CD4-positive, alpha-beta T cell treated with Interleukin-2 at 100 ng/mL for 4 hours (primary cell): ENCODE measurements at places on chromosomes 12 and 14.

- peak; percentile 38 for DNase-seq
Observed at GRCh38 chr12:96473394-96474093, 15.8 kb upstream of the CFAP54 start.

DNA sequence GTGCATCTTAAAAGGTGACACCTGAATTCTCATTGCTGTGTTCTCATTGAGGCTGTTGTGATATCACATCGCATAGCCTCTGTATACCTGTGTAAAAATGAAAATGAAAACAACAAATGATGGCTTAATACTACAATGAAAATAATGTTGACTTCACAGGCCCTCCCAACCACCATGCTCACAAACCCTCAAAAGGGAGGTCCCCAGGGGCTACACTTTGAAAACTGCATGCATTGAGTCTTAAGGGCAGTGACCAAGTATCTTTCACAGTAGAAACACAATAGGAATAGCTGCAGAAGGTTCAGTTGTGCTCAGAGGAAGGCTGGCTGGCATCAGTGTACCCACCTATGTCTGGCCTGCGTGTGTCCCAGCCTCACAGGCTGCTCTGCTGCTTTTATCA lies 27.6 kb upstream of the KCNK13 start:
- DNase-seq: no peak

- no peak for DNase-seq
Observed at GRCh38 chr12:66516133-66516532, 162.7 kb downstream of the GRIP1 start.

DNA sequence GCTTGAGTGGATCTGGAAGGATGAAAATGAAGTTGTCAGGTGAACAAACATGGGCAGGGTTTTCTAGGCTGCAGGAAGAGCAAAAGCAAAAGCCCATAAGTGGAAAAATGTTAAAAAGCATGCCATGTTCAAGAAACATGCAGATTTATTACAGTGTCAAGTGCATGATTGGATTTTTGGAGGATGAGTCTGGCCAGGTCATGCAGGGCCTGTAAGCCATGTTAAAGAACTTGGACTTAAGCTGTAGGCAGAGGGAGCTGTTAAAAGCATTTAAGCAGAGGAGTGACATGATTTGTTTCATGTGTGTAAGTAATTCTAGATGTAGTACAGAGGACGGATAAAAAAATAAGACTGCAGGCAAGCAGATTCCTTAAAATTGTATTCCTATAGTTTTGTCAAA lies 16.3 kb upstream of the SINHCAF start:
- DNase-seq: no peak

- no peak for DNase-seq
Observed at GRCh38 chr12:118734266-118734665, 247.1 kb upstream of the SRRM4 start.

- peak; percentile 72 for DNase-seq
Observed at GRCh38 chr14:75577729-75578101, 705 bp upstream of the FLVCR2 start.

DNA sequence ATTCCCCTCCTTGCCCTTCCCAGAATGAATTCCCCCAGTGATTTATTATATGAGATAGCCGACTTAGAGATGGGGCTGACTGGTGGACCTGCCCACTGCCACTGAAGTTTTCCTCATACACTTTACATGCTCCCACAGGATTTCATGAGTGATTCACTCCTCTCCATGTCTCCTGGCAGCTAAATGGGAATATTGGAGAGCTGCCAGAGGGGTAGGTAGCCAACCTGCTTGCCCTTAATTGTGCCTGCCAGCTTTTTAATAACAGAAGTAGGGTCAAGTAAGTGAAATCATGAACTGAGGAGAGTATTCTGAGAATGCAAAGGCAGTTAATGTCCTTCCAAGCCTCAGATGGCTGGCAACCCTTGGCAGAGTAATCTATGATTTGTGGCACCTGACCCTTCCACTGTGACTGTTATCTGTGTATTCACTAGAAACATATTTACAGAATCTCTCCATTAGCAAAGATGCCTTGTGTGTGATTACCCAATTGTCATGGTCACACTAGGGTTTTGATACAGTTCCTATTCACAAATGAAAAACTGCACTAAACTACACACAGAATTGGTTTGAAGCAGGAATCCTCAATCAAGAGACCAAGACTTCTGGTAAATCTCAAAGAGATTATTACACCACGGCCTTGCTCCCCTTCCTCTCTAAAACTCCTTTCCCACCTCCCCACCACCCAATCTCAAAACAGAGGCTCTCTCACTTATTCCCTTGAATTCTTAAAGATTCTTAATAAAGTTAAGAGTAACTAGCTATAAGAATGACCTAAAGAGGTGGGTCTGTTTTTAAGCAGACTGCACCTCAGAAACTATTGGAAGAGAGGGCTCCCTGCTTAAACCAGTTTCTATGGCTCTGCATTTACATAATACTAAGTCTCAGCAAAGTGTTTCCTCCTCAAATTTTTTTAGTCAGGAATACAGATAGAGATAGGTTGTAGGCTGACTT lies 17.2 kb downstream of the NKX2-1 start:
- no peak for DNase-seq

- DNase-seq: no peak
Observed at GRCh38 chr12:110934093-110934852, 13.9 kb upstream of the MYL2 start.

DNA sequence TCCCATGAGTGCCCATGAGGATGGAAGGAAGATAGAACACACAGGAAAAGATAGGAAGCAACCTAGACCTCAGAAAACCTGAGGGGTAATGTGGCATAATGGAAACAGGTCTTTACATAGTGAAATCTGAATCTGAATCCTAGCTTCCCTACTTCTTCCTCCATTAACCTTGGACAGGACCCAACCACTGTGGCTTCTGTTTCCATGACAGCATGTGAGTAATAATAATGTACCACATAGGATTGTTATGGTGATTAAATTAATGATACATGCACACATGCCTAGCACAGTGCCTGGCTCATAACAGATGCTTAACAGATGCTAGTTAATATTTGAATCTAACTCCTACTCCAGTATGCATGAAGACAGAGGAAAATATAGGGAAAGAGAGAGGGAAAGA lies 11.2 kb downstream of the TTC9 start:
- no peak for DNase-seq

DNA sequence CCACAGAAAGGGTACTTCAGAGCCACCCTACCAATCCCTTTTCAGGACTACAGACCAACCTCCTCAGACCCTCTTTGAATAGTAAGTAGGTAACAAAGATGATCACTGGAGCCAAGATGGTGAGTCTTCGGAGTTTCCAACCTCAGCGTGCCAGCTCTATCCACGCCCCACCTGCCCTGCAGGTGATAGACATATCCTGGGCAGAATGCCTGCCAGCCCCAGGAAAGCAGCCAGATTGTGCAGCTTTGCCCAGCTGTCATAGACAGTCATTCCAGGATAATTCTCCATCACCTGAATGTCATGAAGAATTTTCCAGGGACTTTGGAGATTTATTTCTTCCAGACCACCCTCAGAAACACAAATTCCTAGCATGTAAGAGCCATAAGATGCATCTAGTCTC lies 434.4 kb downstream of the RGS6 start:
- no peak for DNase-seq

DNA sequence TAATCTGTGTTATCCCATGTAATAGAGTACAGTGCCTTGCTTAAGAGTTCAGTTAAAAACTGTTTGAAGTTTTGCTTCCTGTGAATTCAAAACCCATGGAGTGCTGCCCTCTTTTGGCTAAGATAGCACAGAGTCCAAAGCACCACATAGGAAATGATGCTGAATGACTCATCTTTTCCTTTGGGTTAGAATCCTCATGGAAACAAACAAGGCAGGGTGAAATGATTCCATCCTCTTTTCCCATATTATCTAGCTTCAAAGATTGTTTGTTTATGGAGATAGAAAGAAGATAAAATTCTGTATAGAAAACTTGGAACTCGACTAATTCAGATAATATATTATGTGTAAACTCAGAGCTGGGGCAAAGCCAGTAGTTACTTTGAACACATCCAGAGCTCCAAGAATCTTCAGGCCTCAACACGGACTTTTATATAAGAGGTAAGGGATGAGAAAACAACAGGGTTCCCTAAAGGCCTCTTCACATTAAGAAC lies 87.4 kb downstream of the OTOGL start:
- DNase-seq: peak; percentile 42

- no peak for DNase-seq
Observed at GRCh38 chr12:87960566-87960965, 68.6 kb downstream of the C12orf50 start.

- DNase-seq: no peak
Observed at GRCh38 chr12:10718279-10718821, 4.8 kb downstream of the YBX3 start.

- DNase-seq: no peak
Observed at GRCh38 chr12:62319058-62319457, 58.9 kb downstream of the USP15 start.

GRCh38 chr14:50335389-50335788 lies 23.3 kb downstream of the DMAC2L start:
- no peak for DNase-seq

GRCh38 chr12:88015825-88016224 lies 13.4 kb downstream of the C12orf50 start:
- no peak for DNase-seq

- no peak for DNase-seq
Observed at GRCh38 chr12:124525455-124525854, 42.0 kb downstream of the NCOR2 start.

DNA sequence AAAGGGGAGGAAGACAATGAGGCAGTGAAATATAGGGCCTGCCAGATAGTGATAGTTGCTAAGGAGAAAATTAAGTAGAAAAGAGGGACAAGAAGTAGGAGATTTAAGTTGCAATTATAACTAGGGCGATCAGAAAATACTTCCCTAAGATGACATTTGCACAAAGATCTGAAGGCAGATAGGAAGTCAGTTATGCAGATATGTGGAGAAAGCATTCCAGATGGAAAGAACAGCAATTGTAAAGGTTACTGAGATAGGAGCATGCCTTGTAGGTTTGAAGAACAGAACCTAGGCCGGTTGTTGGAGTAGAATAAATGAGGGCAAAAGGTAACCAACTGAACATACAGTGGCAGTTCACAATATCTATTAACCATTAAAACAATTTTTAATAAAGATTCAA lies 21.4 kb upstream of the ACTR6 start:
- DNase-seq: no peak

GRCh38 chr12:67523538-67523937 lies 125.0 kb upstream of the DYRK2 start:
- no peak for DNase-seq

GRCh38 chr14:104800015-104800770 lies 708 bp upstream of the ZBTB42 start:
- peak; percentile 85 for DNase-seq

DNA sequence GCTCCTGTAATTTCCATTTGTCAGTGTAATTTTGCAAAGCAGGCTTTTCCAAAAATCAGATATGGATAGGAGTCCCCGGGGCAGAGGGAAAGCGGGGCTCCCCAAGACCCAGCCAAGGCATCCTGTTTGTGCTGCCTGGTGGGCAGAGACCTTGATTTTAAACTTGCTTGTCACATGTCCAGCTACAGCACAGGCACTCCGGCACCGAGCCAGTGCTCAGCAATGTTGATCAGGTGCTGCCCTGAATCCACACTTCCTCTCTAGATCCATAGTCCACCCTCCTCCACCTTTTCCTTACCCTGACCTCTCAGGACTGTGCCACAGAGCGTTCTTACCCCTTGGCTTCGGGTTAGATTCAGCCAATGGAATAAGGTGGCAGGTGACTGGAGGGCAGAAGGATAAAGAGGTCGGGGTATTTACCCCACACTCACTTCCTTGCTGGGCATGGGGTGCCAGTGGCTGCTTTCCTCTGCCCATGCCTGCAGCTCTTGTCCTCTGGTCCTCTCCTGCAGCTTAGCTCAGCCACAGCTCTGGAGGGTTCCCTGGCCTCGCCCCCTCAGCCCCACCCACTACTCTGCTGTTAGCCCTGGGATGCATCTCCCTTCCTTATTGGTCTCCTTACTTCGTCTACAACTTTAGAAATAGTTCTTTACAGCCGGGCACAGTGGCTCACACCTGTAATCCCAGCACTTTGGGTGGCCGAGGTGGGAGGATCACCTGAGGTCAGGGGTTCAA lies 80.1 kb downstream of the IRF2BPL start:
- no peak for DNase-seq

DNA sequence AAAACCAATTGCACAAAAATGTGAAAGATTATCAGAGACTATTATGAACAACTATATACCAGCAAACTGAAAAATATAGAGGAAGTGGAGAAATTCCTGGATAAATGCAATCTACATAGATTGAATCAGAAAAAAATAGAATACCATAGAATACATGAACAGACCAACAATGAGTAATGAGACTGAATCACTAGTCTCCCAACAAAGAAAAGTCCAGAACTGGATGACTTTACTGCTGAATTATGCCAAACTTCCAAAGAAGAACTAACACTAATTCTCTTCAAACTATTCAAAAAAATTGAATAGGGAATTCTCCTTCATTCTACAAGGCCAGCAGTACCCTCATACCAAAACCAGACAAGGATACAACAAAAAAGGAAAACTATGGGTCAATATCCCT lies 60.6 kb downstream of the GUCY2C start:
- no peak for DNase-seq

GRCh38 chr12:100964028-100964427 lies 169.5 kb downstream of the ANO4 start:
- no peak for DNase-seq

- DNase-seq: no peak
Observed at GRCh38 chr14:38950676-38951075, 152.4 kb downstream of the SEC23A start.

DNA sequence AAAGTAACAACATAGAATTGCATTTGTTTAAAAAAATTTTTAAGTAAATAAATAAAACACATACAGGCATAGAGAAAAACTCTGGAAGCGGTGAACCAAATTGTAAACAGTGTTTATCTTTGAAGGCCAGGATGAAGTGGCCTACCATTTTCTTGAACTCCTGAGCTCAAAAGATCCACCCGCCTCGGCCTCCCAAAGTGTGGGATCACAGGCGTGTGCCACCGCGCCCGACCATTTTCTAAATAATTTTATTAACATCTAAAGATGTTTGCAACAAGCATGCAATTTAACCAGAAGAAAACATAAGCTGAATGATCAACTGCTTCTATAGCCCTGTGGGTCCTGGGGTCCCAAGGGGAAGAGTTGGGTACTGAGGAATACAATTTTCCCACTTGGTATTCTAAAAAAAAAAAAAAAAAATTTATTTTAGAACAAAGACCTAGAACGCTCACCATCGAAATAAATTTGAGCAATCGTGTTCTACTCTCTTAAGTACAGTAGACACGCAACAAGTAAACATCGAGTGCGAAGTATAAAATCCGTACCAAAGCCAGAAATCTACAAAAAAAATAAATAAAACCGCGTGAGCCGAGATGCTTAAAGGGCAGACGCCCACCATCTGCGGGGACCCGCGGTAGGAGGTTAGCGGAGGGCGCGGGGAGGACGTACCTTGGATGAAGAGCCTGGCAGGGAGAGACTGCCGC lies 484 bp downstream of the MIS18BP1 start:
- no peak for DNase-seq

DNA sequence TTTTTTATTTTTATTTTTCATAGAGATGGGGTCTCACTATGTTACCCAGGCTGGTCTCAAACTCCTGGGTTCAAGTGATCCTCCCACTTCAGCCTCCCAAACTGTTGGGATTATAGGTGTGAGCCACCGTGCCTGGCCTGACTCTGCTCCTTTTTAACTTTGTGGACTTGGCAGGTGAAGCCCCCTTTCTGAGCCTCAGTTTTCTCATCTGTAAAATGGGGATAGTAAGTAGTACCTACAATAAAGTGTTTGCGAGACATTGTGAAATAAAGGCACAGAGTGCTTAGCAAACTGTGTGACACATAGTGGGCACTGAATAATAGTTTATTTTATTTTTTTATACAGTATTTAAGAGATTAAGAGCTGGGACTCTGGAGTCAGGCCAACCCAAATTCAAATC lies 21.1 kb upstream of the MED13L start:
- no peak for DNase-seq
